ENCODE measurements at places on chromosomes 4 and X. TPM values are rescaled to one million over a fixed set of nuclear protein-coding genes. Genes with fewer than 3 reads are reported as not detected.

Gene AFM
- polyA plus RNA-seq, result not detected

Gene ANKRD50
- polyA plus RNA-seq, result 0.11 TPM

Gene RAB9B
- polyA plus RNA-seq, result 0.15 TPM

Gene CXCL8
- 0.25 TPM for polyA plus RNA-seq

Gene KCNIP4
- 0.26 TPM for polyA plus RNA-seq

Gene SOWAHD
- not detected for polyA plus RNA-seq

Gene TMEM144
- polyA plus RNA-seq, result not detected

Gene PFKFB1
- polyA plus RNA-seq, result not detected

Gene XIAP
- 6.0 TPM for polyA plus RNA-seq

Gene TMEM154
- 46.7 TPM for polyA plus RNA-seq

Gene SAGE1
- polyA plus RNA-seq, result not detected

Gene LRAT
- polyA plus RNA-seq, result not detected

Measured in CD4-positive, alpha-beta memory T cell (primary cell).